ENCODE measurements at places on chromosomes 4 and X.

- no peaks in the 10 kb centered on the region for H3K36me3 ChIP-seq
- peaks cover 30% of the 10 kb centered on the region for H3K4me1 ChIP-seq
- no peak for DNase-seq
Measured at GRCh38 chr4:121693450-121693849, 3.3 kb downstream of the ANXA5 start.

GRCh38 chr4:106618956-106619355, 250.4 kb upstream of the GIMD1 start:
- H3K4me3 ChIP-seq, result no peak overlapping the region
- no peak overlapping the region for H3K27ac ChIP-seq
- no peaks in the 10 kb centered on the region for H3K27me3 ChIP-seq
- no peaks in the 10 kb centered on the region for H3K36me3 ChIP-seq
- H3K4me1 ChIP-seq, result no peaks in the 10 kb centered on the region
- no peak for DNase-seq

GRCh38 chr4:97910005-97910404, 233.3 kb downstream of the STPG2 start:
- DNase-seq, result no peak
- no peak overlapping the region for H3K27ac ChIP-seq
- H3K27me3 ChIP-seq, result no peaks in the 10 kb centered on the region
- no peaks in the 10 kb centered on the region for H3K36me3 ChIP-seq
- no peaks in the 10 kb centered on the region for H3K4me1 ChIP-seq

DNA sequence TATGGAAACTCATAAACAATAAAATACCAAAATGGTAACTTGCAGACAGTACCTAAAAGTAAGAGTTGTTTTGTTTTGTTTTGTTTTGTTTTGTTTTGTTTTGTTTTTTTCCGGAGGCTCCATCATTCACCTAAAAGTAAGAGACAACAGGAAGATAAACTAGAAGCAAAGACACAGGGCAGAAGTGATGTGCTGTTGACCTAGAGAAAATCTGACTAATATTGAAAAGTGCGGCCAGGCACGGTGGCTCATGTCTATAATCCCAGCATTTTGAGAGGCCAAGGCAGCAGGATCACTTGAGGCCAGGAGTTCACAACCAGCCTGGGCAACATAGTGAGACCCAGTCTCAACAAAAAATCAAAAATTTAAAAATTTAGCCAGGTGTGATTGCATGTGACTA, 5.6 kb upstream of the CENPC start:
- H3K4me1 ChIP-seq, result no peaks in the 10 kb centered on the region
- no peaks in the 10 kb centered on the region for H3K27me3 ChIP-seq
- no peak overlapping the region for H3K27ac ChIP-seq
- H3K4me3 ChIP-seq, result no peak overlapping the region
- no peaks in the 10 kb centered on the region for H3K36me3 ChIP-seq
- no peak for DNase-seq

Measured in small intestine (tissue), 16 donors.